CD4-positive, alpha-beta T cell treated with Interleukin-15 for 1 hour (primary cell): ENCODE measurements at places on chromosomes 4 and X.

DNA sequence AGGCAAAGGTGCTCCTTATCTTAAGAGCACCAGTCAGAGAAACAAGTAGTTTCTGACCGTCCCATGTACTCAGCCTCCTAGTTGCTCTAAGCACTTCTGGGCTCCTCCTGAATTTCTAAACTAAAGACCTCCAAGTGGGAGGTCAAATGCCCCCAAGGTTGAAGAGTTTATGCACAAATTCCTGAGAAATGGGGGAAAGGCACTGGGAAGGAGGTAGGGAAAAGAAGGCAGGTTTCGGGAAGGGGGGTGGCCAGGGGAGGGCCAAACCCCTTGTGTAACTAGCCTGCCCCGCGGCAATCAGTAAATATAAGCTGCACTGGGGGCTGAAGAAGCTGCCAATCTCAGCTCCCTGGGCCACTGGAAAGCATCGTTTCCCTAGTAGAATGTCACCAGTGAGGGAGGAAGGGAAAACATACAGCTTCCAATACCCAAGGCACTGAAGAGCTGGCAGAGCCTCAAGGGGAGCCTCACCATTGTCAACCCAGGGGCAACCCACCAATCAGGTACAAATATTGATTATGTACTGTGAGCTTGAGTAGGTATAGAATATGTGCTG is 3.4 kb downstream of the FOXO4 start:
- DNase-seq = no peak

DNA sequence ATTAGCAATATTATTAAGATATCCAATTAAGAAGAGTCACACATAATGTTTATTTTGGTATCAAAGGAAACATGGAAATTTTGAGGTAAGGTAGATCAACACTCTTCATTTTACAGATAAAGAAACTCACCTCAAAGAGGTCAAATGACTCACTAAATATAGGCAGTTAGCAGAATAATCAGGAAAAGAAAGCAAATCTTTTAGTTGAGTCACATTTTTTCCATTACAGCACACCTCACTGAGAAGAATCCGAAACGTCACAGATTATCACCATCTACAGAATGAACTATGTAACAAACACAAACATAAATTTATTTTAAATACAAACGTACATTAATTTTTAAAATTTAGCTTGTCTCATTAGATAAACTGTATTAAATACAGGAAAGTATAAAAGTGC is 70.1 kb downstream of the TMEM47 start:
- DNase-seq = no peak

- no peak for DNase-seq
These were observed 9.5 kb downstream of the ADH4 start for GRCh38 chr4:99134586-99134985.

GRCh38 chr4:14652522-14652921 is 349.8 kb upstream of the CPEB2 start:
- no peak for DNase-seq
